ENCODE measurements at places on chromosomes 5 and 9. TPM values are rescaled to one million over a fixed set of nuclear protein-coding genes. Genes with fewer than 3 reads are reported as not detected.

SARDH gene
- 0.07 TPM for total RNA-seq

- no peak for DNase-seq
Measured at GRCh38 chr5:135993880-135994636, 34.7 kb upstream of the TGFBI start.

DNA sequence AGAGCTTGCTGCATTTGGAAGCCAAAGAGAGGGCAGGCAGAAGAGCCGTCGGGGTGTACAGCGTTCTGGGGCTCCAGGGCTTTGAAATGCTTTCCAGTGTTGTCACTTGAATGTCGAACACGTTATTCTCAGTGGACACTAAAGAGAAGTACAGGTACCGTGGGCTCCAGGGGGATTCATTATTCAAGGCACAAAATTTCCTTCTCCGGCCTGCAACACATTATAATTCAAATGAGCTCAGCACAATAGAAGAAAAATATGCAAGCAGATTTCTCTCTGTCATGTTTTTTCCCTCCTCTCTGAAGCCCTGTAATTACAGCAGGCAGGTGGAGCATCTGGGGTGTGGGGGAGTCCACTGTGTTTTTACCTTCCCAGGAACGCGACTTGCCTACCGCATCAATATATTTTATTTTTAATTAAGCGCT lies 293.1 kb downstream of the ZSWIM6 start:
- no peak for DNase-seq

GRCh38 chr9:125511789-125512660 lies 195.0 kb downstream of the MAPKAP1 start:
- DNase-seq: no peak

- DNase-seq: no peak
Measured at GRCh38 chr9:127873223-127873691, 4.2 kb downstream of the AK1 start.
